GM10248 (cell line): ENCODE measurements at places on chromosomes 2 and 18.

- peak; percentile 50 for DNase-seq
Observed at GRCh38 chr2:62196278-62196901, 475 bp downstream of the B3GNT2 start.

- no peak for DNase-seq
Observed at GRCh38 chr2:162267496-162267895, 24.3 kb upstream of the FAP start.

- DNase-seq: no peak
Observed at GRCh38 chr18:60232541-60232940, 140.0 kb downstream of the MC4R start.

DNA sequence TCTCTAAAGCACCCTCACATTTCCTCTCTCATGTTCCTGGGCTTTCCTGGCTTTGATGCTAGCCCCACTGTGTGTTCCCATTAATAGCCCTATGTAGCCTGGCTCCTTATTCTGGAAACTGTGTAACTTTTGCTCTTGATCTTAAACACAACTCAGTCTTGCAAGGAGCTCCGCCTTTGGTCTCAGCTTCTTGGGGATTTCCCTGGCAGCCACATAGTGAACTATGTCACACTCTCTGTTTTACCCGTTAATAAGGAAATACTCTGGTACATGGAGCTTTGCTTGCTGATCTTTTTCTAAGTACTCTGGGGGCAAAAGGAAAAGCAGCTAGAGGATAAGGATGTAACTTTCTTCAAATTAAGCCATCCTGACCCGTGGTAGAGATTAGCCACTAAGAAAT lies 259.3 kb downstream of the NEDD4L start:
- DNase-seq: peak; percentile 51

- DNase-seq: no peak
Observed at GRCh38 chr2:241952816-241953215, 83.3 kb downstream of the RTP5 start.

- DNase-seq: peak; percentile 74
Observed at GRCh38 chr2:54634564-54635511, 88.6 kb upstream of the EML6 start.

- no peak for DNase-seq
Observed at GRCh38 chr2:229445019-229445418, 173.9 kb upstream of the PID1 start.

DNA sequence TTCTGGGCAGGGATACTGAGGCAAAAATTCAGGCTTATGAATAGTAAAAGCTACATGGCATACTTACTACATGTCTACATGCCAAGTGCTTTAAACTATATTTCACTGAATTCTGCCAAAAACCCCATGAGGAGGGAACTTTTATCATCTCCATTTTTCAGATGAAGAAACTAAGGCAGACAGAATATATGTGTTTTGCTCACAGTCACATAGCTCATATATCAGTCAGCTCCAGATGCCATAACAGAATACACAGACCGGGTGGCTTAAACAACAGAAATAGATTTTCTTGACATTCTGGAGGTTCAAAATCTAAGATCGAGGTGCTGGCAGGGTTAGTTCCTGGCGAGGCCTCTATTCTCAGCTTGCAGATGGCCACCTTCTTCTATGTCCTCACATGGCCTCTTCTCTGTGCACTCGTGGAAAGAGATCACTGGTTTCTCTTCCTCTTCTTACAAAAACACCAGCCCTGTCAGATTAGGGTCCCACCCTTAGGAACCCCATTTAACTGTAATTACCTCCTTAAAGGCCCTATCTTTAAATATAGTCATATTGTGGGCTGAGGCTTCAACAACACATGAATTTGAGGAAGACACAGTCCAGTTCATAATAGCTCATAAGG lies 27.1 kb upstream of the CREB1 start:
- peak; percentile 28 for DNase-seq

DNA sequence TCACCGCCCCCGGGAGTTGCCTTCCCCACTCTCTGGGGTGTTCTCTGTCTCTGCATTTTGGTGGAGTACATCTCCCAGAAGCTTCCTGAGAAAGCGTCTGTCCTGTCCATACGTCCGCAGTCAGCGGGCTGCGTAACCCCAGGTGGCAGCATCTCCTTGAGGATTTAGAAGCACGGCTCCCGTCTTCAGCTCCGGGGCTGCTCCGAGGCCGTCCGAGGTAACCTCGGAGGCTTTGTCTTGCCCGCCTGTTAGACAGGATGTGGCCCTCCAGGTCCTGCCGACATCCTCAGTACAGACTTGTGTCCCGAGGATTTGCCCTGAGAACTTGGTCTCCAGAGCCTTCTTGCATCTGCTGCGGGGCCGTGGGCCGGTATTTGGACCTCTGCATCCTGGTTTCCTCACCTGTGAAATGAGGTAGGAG lies 58.4 kb downstream of the CTDP1 start:
- DNase-seq: no peak

- DNase-seq: no peak
Observed at GRCh38 chr18:2910261-2910660, 63.5 kb downstream of the EMILIN2 start.

GRCh38 chr18:492451-492850 lies 8.1 kb downstream of the COLEC12 start:
- DNase-seq: no peak

DNA sequence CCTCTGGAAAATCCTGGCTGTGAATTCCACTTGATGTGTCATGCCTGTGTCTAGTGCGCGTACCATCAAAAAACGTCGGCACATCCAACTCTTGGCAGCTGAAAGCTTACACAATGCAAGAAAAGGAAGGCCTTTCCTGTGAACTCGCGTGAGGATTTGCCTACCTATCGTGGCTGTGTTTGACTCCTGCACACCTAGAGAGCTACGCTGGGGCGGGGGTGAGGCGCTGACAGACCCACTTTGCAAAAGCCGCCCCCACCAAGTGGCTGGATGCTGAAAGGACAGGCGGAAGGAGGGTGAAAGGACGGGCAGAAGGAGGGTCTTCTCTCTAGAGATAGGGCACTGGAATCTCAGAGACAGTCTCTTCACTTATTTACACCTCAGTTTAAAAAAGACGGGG lies 270.1 kb downstream of the EIPR1 start:
- DNase-seq: peak; percentile 12

DNA sequence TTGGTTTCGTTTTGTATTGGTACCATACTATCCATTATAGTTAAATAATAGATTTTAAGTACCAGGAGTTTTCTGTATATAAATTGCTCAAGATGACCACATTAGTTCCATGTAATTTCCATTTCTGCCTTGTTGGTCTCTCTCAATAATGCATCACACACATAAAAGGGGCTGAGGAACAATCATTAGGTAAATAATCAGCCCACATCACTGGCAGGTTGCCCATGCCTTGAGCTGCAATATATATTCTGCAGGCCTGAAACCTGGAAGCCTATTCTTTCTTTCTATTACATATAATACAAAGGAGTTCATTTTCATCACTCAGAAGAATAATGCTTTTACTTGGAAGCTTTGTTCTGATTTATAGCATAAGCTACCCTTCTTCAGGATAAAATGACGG lies 616.1 kb upstream of the PKDCC start:
- DNase-seq: no peak

- no peak for DNase-seq
Observed at GRCh38 chr2:29108225-29108624, 7.0 kb upstream of the CLIP4 start.

- no peak for DNase-seq
Observed at GRCh38 chr2:54497763-54498680, 41.9 kb downstream of the SPTBN1 start.

DNA sequence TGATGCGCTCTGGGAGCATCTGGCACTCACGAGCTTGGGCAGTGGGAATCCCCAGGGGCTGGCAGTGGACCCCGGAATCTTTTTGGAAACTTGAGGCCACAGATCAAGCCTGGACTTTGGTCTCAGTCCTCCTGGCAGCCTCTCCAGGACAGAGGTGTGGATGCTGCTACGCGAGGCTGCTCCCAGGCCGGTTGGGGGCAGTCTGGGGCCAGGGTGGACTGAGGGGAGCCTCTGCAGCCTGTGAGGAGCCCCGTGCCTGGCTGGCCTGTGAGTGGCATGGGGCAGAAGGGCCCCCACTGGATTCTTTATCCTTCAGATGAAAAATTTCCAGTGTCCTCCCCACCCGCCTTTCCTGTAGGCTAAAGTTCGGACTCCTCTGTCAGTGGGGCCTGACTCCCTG lies 12.7 kb upstream of the DES start:
- DNase-seq: no peak

DNA sequence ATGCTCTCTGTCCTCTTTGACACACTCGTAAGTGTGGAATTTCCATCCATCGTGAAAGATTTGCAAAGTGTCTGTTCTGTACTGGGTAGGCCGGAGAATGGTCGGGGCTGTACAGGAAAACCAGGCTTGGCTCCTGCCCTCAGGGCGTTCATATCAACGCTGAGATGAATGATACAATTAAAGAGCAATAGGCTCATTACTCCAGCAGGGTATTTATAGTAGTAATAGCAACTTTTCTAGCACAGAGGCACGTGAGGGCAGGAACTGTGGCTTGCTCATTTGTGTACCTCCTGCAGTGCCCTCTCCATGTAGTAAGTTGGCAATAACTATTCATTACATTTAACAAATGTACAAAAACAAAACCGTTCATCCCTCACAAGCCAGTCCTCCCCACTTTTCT lies 5.3 kb upstream of the NCK2 start:
- DNase-seq: no peak

DNA sequence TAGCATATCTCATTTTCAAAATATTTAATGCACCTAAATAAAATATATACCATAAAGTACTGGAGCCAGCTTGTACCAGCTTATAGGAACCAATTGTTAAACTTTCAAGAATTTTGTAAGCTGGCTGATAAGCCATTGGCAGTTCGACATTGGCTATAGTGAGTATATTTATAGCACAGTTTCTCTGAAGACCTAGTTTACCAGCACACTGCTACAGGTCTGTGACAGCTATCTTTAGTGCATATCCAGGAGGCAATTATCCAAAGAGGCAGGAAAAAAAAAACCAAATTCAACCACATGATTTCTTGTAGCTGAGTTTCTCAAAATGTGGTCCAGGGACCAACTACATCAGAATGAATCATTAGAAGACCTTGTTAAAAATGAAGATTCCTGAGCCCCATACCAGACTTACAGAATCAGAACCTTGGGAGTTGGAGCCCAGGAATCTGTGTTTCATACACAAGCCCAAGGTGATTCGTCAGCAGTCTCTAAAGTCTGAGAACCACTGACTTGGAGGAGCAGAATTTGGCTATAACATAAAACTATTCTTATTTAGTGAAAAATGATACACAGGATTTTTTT lies 279.0 kb upstream of the NRP2 start:
- DNase-seq: no peak
